ENCODE measurements at places on chromosomes 2 and 18. TPM values are rescaled to one million over a fixed set of nuclear protein-coding genes. Genes with fewer than 3 reads are reported as not detected.

GRCh38 chr2:74077636-74078035 is 70.1 kb downstream of the BOLA3 start:
- DNase-seq = no peak

DNA sequence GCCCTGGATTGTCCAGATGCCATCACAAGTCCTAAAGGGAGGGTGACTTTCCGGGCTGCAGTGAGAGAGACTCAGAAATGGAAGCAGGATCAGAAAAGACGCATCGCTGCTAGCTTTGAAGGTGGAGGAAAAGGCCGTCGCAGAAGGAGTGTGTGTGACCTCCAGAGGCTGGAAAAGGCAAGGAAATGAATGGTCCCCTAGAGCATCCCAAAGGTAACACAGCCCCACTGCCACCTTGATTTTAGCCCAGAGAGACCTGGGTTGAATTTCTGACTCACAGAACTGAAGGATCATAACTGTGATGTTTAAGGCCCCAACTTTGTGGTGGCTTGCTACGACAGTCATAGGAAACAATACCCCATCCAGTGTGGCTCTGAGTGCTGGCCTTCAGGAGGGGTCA is 8.6 kb upstream of the NCK2 start:
- no peak for DNase-seq

DNA sequence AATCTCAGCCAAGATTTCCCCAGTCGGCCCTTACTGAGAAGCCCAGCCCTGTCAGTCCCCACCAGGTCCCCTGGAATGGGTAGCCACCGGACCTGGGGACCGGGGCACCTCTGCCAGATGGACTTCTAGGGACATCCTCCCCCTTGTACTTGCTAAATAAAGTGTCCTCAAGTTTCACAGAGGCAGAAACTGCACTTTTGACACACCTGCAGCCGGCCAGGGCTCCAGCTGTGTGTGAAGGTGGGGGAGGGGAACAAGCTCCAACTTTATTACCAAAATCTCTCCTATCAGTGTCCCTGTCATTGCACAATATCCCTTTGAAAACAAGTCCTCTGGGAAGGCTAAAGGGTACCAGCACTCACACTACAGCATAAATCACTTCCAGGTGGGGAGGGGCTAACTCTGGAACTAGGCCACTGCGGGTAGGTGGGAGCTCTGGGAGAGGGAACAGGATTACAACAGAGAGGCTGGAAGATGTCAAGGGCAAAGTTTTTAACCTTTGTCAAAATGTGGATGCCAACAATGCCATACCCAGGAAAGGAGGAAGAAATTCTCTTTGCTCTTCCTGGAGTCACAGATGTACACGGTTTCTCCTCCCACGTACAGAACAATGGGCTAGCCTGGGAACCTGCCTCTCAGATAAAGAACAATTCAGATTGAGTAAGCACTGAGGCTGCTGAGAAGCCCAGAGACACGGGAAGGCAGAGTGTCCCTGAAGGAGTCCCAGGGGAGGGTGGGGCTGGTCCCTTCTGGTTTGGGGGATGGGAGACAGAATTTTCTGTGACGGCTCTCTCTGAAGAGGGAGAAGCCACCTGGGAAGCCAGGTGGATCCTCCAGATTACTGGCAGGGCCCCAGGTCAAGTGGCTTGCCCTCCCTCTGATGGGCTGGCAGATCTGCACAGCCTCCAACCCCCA is 11.0 kb downstream of the SDC1 start:
- DNase-seq = no peak

DNA sequence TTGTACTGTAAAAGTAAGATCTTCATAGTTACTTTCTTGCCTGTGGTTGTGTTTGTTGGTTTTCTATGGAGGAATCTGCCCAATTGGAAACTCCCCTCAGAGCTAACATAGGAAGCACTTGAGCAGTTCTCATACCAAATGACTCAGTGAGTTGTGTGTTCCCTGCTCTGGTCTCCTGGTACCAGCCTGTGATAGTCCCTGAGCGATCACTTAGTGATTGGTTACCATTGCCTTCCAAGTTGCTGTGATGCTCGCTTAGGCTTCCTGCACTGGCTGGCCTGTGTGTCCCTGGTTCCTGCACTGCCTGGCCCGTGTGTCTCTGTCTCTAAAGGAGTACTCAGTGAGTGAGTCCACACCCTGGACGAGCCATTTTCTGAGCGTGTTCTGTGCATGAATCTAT is 133.0 kb downstream of the MAP4K4 start:
- no peak for DNase-seq

The GLS gene
- polyA plus RNA-seq = 39.2 TPM

DNA sequence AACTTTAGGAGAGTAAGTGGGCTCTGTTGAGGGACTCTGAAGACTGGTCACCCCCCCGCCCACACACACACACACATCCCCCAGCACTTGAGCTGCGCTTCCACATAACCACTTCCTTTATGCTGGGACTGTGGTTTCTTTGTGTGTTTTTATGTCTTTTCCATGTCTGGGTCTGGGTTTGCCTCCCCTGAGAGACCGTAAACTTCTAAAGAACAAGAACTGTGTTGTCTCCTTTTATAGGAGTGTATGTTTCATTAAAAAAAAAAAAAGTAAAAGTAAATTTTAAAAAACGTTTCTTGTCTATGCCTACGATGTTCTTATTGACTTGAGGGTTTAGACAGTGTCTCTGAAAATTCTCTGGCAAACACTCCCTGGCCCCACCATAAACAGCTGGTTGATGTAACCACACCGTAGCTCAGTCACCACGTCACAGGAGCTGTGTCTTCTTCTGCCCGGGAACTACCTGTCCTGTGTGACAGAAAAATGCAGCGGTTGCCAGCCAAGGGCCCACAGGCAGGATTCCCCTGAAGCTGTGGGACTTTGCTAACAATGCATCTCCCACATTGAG is 68.0 kb downstream of the KLHL29 start:
- no peak for DNase-seq

The RAPGEF4 gene
- polyA plus RNA-seq = 0.07 TPM
